ENCODE measurements at places on chromosomes 7 and 10.

- DNase-seq = no peak
These were observed 9.5 kb downstream of the HIPK2 start for GRCh38 chr7:139768249-139768824.

GRCh38 chr7:485188-486081 is 34.2 kb downstream of the PDGFA start:
- no peak for DNase-seq

- DNase-seq = no peak
These were observed 27.5 kb downstream of the DLG5 start for GRCh38 chr10:77899080-77899477.

GRCh38 chr10:44902941-44903545 is 8.1 kb upstream of the TMEM72 start:
- DNase-seq = peak; percentile 38

DNA sequence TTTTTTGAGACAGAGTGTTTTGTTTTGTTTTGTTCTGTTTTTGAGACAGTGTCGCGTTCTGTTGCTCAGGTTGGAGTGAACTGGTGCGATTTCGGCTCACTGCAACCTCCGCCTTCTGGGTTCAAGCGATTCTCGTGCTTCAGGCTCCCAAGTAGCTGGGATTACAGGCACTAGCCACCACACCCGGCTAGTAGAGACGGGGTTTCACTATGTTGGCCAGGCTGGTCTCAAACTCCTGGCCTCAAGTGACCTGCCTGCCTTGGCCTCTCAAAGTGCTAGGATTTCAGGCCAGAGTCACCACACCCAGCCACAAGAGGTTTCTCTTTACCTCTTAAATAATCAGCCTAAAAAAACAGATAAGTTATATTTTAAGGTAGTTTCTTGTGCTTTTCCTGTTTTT is 8.7 kb upstream of the ARHGAP12 start:
- no peak for DNase-seq

- no peak for DNase-seq
These were observed 178.0 kb downstream of the IPMK start for GRCh38 chr10:58089739-58090138.

GRCh38 chr10:126041804-126042231 is 145.5 kb downstream of the FANK1 start:
- peak; percentile 60 for DNase-seq

DNA sequence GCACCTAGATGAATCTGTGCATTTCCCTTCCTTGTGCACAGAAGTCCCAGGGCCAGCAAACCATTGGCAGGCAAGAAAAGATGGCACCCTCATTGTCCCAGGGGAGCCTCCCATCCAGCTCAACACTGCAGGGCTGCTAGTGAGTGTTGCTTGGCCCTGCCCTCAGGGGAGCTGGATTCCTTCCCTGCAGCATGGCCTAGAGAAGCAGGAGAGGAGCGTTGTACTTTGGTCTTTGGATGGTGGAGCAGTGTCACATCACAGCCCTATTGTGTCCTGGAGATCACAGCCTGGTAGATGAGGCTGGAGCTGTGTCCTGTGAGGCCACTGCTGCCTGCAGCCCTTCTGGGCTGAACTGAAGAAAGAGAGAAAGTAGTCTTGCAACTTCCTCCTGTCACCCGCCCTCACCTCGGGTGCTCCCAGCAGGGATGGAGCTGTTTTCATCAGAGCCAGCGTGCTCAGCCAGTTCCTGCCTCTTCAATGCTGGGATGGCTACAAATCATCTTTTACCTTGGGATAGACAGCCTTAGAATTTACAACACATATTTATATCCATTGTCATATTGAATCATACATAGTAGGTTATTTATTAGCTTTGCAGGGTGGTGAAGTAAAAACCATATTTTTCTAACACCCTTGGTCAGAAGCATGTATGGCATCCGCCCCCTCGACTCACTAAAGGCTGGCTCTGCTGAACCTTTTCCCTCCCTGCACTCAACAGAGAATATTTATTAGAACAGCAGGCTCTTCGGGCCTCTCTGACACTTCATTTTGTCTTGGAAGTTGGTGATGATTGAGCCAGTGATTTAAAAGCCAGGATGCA is 43.1 kb upstream of the FAM180A start:
- DNase-seq = no peak

GRCh38 chr7:156865493-156865892 is 27.5 kb downstream of the LMBR1 start:
- DNase-seq = no peak

DNA sequence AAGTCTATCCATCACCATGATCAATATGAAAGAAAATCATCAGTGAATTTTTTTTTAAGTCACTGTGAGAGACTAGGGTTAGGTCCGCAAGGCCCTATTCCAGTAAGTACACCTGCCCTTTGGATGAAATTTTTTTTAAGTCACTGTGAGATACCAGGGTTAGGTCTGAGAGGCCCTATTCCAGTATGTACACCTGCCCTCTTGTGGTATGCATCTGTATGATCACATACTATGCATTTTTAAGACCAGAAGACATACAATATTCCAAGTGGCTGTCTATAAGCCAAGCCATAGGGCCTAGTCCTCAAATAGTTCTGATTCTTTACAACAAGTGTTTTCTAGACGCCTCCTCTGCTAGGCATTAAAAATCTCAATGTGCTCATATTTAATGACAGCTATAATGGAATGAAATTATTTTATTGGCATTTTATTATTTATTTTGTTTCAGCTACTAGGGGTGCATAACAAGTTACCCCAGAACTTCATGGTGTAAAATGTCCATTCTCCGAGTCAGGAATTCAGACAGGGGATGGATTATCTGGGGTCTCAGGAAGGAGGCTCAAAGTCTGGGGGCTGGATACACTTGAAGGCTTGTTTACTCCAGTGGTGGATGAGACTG is 53.1 kb downstream of the TEX36 start:
- DNase-seq = no peak

GRCh38 chr7:20825555-20825954 is 38.9 kb upstream of the SP8 start:
- no peak for DNase-seq

GRCh38 chr10:122222638-122223037 is 48.5 kb upstream of the BTBD16 start:
- DNase-seq = no peak

Data from neural crest cell (in vitro differentiated cells).